ENCODE measurements at places on chromosomes 1 and 21.

DNA sequence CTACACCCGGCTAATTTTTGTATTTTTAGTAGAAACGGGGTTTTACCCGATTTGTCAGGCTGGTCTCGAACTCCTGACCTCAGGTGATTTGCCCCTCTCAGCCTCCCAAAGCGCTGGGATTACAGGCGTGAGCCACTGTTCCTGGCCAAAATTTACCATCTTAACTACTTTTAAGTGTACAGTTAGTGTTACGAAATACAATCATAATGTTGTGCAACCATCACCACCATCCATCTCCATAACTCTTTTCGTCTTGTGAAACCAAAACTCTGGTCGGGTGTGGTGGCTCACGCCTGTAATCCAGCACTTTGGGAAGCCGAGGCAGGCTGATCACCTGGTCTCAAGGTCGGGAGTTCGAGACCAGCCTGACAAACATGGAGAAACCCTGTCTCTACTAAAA, 14.1 kb upstream of the ZBTB40 start:
- DNase-seq, result no peak

DNA sequence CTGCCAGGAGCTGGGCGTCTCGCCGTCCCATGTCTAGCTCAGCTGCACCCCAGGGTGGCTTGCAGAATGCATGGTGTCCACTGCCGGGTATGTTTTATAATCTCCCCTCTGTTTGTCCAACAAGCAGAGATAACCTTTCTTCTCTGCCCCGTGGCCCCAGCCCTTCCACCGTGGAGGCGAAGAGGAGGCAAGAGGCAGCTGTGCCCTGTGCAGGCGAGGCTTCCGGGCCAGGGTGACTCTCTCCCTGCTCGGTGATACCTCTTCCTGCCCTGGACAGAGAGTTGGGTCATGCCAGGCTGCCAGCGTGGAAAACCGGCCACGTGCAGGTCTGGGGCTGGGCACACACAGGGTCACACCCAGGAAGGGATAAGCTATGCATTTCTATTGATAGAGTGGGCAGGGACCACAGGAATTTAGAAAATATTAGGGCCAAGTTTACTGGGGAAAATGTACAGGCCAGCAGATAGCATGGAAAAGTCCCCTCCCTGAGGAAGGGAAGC, at the start of gene TFF2:
TFF2 (minus strand) TSS at position 68 of the 500 bp plus-strand sequence; CDS start at position 31, 37 bp downstream.
- no peak for DNase-seq

DNA sequence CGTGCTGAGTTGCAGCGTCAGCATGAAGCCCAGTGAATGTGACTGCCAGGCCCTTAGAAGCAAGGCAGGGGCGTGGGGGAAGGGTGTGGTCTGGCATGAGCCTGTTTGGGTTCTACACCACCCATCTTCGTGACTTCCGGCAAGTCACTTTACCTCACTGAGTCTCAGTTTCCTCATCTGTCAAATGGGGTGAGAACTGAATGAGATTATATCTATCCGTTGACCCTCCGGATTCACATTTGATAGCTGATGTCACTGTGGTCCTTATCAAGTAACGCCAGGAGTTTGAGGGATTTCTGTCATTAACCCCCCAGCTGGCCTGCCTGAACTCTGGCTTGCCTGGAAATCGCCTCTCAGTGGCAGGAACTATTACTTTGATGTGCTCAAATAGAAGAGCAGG, 15.6 kb downstream of the MRPL37 start:
- DNase-seq, result no peak

DNA sequence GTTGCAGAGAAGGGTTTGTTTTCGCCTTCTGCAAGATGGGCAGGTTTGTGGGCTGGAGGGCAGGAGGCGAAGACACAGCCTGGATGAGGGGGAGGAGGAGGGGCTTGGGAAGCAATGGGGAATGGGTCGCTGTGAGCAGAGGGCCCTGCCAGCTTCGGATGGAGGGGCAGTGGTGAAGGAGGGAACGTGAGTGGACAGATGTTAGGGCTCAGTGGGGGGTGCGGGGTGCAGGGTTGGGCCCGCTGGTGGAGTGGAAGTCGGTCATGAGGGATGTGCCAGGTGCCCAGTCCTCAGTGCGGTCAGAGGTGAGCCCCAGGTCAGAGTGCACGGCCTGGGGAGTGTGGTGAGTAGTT, 55.5 kb upstream of the ABCG1 start:
- DNase-seq, result no peak

DNA sequence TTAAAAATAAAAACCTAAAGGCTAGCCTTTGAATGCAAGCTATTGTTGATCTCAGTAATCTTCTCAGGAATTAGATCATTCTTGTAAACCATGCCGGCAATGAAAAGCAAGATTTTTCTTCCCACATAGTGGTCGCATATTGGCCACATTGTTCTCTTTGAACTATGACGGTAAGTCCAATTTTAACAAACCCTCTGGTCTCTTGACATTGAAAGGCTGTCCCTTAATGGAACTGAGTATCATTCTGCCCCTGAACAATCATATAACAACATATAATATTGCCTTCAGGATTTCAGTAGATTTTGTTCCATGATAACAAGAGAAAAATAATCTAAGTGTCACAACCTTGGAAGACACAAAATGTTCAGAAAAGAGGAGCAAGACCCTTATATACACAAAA, 1.3 kb downstream of the TNNI3K start:
- no peak for DNase-seq

DNA sequence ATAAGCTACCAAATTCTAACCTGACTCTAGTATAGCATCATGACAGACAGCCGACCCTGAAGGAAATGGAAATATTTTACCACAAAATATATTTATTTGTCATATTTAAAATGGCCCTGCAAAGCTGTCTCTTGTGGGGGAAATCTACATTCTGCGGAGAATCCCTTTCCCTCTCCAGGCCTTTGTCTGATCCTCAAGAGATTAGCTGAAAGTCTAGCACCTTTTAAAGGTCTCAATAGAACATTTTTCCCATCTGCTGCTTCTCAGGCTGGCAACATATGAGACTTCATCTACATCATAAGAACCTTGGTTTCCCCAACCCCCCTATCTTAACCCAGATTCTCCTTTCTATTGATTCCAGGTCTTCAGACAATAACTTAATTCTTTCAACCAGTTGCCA, 1.7 kb upstream of the OR11L1 start:
- DNase-seq, result no peak

- peak; percentile 34 for DNase-seq
Measured at GRCh38 chr1:27111626-27112573, 43.0 kb downstream of the SLC9A1 start.

- peak; percentile 6 for DNase-seq
Measured at GRCh38 chr1:197173571-197174507, 27.4 kb upstream of the ASPM start.
